ENCODE measurements at places on chromosomes 4 and X. TPM values are rescaled to one million over a fixed set of nuclear protein-coding genes. Genes with fewer than 3 reads are reported as not detected.

Gene GAGE12J
- total RNA-seq: not detected

Gene AREG
- 0.39 TPM for total RNA-seq

Gene FAM47E
- total RNA-seq: not detected

- H3K27ac ChIP-seq: no peak overlapping the region
- H3K36me3 ChIP-seq: no peaks in the 10 kb centered on the region
- no peaks in the 10 kb centered on the region for H3K4me1 ChIP-seq
- H3K4me3 ChIP-seq: no peak overlapping the region
These were observed 10.2 kb upstream of the LONRF3 start for GRCh38 chrX:118964252-118964651.

GRCh38 chr4:37054531-37055077 lies 189.9 kb upstream of the NWD2 start:
- no peaks in the 10 kb centered on the region for H3K4me1 ChIP-seq
- no peaks in the 10 kb centered on the region for H3K36me3 ChIP-seq
- no peak for DNase-seq
- H3K4me3 ChIP-seq: no peak overlapping the region
- H3K27me3 ChIP-seq: peaks cover 1% of the 10 kb centered on the region

DNA sequence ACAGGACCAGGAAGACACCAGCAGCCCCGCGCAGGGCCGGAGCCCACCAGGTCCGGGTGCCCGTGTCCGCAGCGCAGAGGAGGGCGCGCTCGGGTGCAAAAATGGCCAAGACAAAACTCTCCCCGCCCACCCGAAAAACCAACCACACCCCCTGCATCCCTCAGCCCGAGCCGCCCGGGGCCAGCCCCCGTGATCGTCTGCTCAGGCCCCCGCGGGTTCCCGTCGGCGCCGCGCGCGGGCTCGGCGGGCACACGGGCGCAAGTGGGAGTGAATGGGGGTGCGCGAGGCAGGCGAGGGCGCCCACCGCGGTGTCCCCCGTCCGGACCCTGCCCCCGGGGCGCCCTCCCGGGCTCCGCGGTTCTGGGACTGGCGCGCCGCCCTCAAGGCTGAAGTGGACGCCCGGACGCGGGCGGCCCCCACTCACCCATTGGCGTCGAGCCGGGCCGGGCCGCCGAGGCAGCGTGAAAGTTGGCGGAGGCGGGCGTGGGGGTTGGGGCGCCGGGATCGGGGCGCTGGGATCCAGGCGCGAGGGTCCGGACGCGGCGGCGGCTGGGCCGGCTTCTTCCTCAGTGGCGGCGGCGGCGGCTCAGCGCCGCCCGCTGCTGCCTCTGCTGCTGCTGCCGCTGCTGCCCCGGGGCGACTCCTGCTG lies 393 bp downstream of the SH3KBP1 start:
- H3K4me3 ChIP-seq: peak overlapping the region; percentile 88
- no peak overlapping the region for H3K27ac ChIP-seq
- peaks cover 50% of the 10 kb centered on the region for H3K4me1 ChIP-seq

GRCh38 chrX:39149761-39150160 lies 348.5 kb downstream of the MID1IP1 start:
- no peak overlapping the region for H3K27ac ChIP-seq
- peaks cover 7% of the 10 kb centered on the region for H3K27me3 ChIP-seq
- H3K4me1 ChIP-seq: no peaks in the 10 kb centered on the region
- no peaks in the 10 kb centered on the region for H3K36me3 ChIP-seq
- no peak overlapping the region for H3K4me3 ChIP-seq
- DNase-seq: peak; percentile 23

Data from HFFc6 (cell line).